ENCODE measurements at places on chromosomes 2 and 18.

DNA sequence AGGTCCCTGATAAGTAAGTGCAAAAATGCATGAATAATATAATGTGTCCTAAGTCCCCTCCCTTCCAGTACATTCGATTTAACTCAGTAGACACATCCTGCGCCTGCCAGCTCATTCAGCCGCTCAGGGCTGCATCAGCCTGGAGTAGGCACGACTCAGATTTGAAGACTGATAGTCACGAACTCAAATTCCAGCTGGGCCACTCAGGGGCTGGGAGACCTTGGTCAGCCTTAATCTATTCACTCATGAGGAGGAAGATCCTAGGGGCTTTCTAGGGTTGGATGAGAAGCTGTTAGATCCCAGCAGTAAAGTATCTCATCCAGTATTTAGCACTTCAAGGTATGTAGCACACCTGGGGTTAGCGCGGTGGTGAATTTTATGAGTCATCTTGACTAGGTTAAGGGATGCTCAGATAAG is 98.9 kb upstream of the ODC1 start:
- DNase-seq, result no peak

- DNase-seq, result no peak
These were observed 198.9 kb downstream of the BCL2 start for GRCh38 chr18:63120620-63121019.

GRCh38 chr2:181725476-181725875 is 45.2 kb upstream of the NEUROD1 start:
- DNase-seq, result no peak

GRCh38 chr2:221629468-221629867 is 57.4 kb upstream of the EPHA4 start:
- no peak for DNase-seq

DNA sequence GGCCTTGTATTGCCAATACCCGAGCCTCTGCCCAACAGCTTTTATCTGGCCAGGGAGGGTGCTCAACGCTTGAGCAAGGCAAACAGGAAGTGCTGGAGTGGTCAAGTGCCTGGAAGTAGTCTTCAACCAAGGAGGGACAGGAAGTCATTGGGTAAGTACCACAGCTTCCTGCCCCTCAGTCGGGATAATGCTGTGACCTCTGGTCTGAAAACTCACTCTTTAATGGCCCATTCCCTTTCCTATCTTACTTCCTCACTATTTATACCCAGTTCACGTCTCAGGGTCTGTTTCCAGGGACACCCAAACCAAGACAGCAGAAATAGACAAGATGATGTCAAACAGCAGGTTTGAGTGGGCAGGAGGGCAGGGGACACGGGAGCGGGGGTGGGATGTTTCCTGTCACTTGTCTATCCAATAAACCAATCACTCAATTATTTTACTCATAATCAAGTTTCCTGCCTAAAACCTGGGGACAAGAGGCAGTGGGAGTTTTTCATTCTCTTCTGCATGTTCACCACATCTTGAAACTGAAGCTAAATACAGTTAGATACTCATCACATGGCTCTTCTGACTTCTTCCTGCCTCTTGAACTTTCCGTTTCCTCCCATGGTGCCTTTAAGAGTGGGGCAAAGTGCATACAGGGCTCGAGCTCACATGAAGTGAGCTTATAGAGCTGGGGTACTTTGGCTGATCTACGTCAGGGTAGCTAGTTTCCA is 68.9 kb upstream of the CAB39 start:
- DNase-seq, result peak; percentile 85

GRCh38 chr2:135931776-135932443 is 53.5 kb downstream of the DARS1 start:
- DNase-seq, result no peak

Data from activated effector memory CD4-positive, alpha-beta T cell treated with anti-CD3 and anti-CD28 coated beads, Interleukin-2, amount 50 U/mL, for 16 hours (primary cell).